ENCODE measurements at places on chromosomes 2 and 18.

- no peak for DNase-seq
Measured at GRCh38 chr18:52636536-52636935, 296.5 kb downstream of the DCC start.

- DNase-seq: no peak
Measured at GRCh38 chr2:58157754-58158153, 83.4 kb downstream of the FANCL start.

DNA sequence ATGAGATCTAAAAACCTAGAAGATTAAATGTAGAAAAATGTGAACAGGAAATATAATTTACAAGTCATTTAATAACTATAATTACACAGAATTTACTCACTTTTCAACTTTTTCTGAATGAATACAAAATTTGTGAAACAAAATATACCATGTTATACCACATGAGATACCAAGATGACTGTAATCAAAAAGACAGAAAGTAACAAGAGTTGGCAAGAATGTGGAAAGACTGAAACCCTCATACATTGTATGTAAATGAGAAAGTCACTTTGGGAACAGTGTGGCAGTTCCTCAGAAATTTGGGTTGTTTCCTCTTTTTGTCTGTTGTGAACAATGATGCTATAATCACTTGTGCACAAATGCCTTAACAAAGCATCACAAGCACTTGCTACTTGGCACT, 145.4 kb upstream of the ZNF804A start:
- DNase-seq: no peak

GRCh38 chr2:173898178-173898668, 67.0 kb downstream of the SP3 start:
- no peak for DNase-seq

- no peak for DNase-seq
Measured at GRCh38 chr2:182069908-182070307, 84.3 kb downstream of the PPP1R1C start.

DNA sequence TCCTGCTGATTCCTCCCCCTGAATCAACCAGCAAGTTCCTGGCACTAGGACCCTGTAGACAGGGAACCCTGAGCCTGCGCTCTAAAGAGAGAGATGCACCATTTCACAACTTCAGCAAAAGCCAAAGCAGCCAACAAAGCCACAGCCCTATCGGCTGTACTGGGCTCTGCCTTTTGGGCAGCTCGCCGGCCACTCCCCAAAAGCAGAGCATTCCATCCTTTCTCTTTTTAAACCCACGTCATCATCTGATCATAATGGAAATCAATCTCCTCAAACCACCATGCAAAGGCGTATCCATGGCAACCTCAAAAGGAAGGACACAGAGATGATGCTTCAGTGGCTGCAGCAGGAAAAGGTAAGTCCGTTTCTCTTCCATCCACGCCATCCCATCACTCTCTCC, 5.3 kb upstream of the DCTN1 start:
- no peak for DNase-seq

GRCh38 chr2:173828189-173829142, 136.7 kb downstream of the SP3 start:
- no peak for DNase-seq

- no peak for DNase-seq
Measured at GRCh38 chr2:19041434-19042041, 316.9 kb downstream of the OSR1 start.

DNA sequence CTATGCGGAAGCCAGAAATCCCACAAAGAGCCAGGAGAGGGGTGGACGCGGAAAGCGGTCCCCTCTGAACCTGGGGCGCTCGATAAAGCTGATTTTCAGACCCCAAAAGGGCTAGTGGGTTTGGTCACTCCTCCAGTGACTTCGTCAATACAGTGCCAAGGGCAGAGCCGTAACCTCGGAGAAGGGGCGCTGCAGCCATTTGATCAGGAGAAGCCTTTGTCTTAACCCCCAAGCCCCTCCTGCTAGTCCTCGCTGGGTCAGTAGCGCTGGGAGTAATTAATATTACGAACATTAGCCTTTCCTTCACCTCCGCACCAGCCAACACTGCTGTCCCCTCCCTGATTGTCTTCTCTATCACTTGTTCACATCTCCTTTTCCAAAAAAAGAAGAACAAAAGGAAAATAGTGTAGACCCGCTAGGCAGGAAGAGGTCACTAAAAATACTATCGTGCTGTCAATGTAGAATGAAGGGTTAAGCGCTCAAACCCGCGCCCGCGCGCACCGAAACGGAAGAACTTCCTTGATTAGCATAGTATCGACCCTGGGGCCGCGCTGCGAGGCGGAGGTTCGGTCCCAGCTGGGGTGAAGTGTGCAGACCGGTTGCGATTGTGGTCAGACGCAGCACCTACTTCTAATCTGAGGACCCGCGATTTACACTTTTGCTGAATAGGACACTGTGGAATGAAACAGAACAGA, 63.2 kb upstream of the MAPRE2 start:
- peak; percentile 22 for DNase-seq

- DNase-seq: no peak
Measured at GRCh38 chr2:216829533-216829932, 30.3 kb downstream of the TNP1 start.

DNA sequence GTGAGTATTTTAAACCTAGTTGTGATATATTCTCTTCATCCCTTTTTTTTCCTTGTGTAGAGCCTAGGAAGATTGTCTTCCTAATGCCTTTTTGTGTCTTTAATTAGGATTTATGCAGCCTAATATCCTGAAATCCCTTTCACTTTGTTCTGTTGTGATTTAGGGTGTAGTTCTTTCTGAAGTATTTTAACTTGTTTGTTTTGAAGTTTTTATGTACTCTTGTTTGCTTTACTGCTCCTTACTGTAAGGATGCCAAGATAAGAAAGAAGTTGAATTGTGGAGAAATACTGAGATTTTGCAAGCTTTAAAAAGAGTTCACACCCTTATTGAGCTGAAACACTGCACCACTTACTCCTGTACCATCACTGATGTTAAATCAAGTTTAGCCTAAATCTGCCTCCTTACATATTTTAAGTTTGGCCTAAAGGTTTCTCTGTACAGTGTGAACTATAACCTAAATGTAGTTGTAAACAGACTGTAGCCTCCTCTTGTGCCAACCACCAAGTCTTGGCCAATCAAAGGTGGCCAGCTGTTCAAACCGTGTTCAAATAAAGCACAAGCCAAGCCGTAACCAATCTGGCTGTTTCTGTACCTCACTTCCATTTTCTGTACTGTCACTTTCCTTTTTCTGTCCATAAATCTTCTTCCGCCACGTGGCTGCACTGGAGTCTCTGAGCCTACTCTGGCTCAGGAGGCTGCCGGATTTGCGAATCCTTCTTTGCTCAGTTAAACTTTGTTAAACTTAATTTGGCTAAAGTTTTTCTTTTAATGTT, 17.7 kb upstream of the ACOXL start:
- no peak for DNase-seq

- DNase-seq: no peak
Measured at GRCh38 chr18:12014086-12014485, 32.8 kb downstream of the IMPA2 start.

GRCh38 chr2:23601301-23601965, 216.5 kb downstream of the KLHL29 start:
- DNase-seq: no peak

GRCh38 chr2:215907147-215907546, 106.2 kb downstream of the MREG start:
- DNase-seq: no peak

- no peak for DNase-seq
Measured at GRCh38 chr2:220279840-220280239, 652.4 kb downstream of the SLC4A3 start.

DNA sequence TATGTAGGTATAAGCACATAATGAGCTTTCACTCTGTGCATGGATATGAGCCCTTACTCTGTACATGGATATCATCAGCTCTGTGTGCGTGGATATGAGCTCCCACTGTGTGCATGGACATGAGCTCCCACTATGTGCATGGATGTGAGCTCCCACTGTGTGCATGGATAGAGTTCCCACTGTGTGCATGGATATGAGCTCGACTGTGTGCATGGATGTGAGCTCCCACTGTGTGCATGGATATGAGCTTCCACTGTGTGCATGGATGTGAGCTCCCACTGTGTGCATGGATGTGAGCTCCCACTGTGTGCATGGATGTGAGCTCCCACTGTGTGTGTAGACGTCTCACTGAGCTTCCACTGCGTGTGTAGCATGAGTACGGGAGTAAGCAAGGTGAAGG, 149.3 kb upstream of the ALKAL2 start:
- no peak for DNase-seq

GRCh38 chr2:50438259-50438658, 593.7 kb downstream of the NRXN1 start:
- no peak for DNase-seq

- DNase-seq: no peak
Measured at GRCh38 chr18:26574958-26575864, 26.9 kb upstream of the KCTD1 start.
